ENCODE measurements at places on chromosomes 2 and 18.

GRCh38 chr2:60070196-60070595, 483.3 kb downstream of the BCL11A start:
- DNase-seq: no peak

DNA sequence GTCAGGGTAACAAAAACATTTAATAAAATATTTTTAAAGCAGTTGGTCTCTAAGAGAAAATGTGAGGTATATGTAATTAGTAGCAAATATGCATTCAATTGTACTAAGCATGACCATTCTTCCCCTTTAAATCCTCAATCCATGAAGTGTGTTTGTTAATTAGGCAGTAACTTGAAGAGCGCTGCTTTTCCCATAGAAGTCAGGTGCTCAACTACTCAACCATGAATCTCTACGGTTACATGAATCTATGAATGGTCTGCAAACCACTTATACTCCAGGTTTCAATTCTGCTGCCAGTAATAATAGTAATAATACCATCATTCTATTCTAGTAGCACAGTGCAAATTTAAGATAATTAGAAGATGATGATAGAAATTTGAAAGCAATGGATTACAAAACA, 55.8 kb downstream of the SLC8A1 start:
- DNase-seq: no peak

DNA sequence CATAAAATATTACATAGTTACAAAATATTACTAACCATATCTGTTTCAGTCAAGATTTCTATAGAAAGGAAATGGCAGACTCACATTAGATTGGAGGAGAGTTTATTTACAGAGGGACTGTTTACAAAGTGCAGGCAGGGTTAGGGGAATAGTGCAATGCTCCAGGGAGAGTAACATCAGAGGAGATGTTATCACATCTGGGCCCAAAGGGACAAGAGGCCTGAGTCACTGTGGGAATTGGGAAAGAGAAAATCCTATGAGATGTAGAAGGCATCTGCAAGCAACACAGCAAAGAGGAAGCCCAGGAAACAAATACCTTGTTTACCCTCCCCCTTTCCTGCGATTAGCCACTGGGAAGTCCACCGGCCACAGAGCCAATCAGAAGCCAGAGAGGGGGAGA, 227.3 kb upstream of the TANK start:
- DNase-seq: no peak

- DNase-seq: no peak
These were observed 110.4 kb downstream of the ANKRD44 start for GRCh38 chr2:197200051-197200761.

All from non-pigmented ciliary epithelial cell (primary cell).